Mucosa of gallbladder (tissue), 1 donor: ENCODE measurements at places on chromosomes 12 and 14.

DNA sequence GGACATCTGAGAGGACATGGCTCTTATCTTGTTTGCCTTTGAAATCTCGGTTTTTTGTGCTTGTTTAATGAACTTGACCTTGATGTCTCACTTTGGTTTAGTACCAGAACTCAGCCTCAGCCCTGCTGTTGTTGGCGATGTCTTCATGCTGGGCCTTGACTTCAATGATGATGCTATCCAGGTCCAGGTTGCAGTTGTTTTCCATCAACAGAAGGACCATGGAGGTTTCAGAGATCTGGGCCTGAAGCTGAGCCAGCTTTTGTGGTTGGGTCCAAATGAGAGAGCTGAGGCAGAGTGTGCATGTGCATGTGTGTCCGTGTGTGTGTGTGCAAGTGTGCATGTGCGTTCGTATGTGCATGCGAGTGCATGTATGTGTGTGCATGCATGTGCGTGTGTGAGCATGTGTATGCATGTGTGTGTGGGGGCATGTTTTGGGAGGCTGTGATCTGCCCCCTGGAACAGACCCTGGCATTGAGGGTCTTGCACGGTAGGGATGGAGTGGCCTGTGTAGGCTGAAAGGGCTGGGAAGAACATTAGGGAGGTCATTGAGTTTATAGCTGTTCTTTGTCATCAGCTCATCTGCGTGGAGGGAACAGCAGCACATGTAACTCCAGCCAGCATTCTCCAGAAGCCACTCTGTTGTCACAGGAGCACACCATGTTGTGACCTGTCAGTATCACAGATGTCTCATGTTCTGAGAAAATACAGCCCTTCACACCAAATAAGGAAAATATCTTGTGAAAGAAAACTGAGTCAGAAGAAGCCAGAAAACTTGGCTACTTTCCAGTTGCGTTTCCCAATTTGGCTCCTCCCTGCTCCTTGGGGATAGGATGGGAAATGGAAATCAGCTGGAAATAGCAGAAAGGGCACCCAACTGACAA is 10.0 kb upstream of the KRT82 start:
- DNase-seq, result peak; percentile 69

- DNase-seq, result peak; percentile 79
These were observed 6.9 kb downstream of the PABPN1 start for GRCh38 chr14:23327947-23328744.

DNA sequence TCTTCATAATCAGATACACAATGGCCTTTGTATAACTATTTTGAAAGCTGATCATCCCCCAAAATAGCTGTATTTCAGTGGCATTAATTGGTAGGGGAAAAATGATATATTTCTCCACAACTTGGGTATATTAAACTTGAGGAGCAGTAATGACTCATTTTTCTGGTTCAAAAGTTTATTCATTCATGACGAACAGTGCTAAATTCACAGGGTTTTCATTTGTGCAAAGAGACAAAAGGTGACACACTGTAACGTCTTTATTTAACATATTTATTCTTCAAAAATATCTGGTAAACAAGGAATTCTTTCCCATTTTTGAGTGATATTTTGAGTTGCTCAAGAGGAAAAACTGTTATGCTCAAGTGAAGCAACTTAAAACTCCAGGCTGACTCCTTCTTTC is 415.5 kb upstream of the SOX5 start:
- DNase-seq, result no peak

- DNase-seq, result peak; percentile 24
These were observed 133.1 kb downstream of the PRIMA1 start for GRCh38 chr14:93655078-93655750.

DNA sequence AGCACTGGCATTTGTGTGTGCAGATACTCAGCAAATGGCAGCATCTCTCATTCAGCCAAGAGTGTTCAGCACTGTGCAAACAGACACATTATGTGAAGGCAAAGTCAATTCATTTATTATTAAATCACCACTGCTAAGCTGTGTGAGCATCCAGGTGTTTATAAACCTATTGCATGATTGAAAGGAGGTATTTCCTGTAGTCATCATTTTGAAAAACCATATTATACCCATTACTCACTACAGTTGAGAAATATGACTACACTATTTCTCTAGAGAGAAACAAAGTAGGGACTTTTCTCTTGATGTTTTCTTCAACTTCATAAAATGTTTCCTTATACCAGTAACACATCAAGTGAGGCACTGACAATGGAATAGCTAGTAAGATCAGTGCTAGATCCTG is 13.7 kb downstream of the SPX start:
- DNase-seq, result no peak

GRCh38 chr12:117527479-117527855 is 166.0 kb upstream of the NOS1 start:
- no peak for DNase-seq

GRCh38 chr14:72947366-72948160 is 21.3 kb downstream of the DCAF4 start:
- no peak for DNase-seq

DNA sequence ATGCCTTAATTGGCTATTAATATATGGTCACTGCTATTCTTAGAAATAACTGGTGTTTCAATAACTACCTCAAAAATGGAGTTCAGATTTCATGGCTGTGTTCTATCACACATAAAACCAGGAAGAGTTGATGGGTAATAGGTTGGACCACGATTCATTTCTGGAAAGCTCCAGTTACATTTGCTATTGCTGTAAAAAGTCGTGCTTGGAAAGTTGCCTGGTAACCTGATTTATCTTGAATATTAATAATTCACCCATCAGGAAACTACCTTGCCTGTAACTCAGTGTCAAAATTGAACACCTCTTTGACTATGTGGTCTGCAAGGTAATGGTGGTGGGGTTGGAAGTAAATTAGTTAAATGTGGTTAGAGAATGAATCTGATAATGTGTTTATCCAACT is 104.7 kb upstream of the IFNG-AS1 start:
- peak; percentile 22 for DNase-seq

GRCh38 chr12:104991565-104992128 is 5.5 kb downstream of the NOPCHAP1 start:
- no peak for DNase-seq

- DNase-seq, result no peak
These were observed 85.1 kb upstream of the AMIGO2 start for GRCh38 chr12:47164724-47165439.

- DNase-seq, result no peak
These were observed 8.4 kb downstream of the GPRC5A start for GRCh38 chr12:12899530-12900380.

GRCh38 chr12:113142173-113142885 is 6.8 kb upstream of the RASAL1 start:
- peak; percentile 35 for DNase-seq

DNA sequence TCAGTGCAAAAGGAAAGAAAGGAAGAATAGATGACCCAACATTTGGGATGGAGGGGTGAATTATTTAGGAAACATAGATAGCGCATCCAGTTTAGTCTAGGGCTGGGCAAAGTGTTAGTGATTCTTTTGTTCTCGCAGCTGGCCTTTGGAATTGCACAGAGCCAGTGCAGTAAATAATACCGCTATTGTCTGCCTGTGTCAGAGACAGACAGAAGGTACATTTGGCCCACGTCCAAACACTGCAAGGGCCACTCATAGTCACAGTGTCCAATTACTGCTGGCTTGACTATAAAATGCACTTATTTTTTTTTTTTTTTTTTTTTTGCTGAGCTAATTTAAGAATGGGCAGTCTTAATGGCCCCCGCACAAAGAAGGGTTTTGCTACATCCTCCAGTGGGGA is 638.6 kb downstream of the BCL11B start:
- peak; percentile 42 for DNase-seq

- peak; percentile 30 for DNase-seq
These were observed 266.0 kb downstream of the FBXL14 start for GRCh38 chr12:1328391-1328790.

DNA sequence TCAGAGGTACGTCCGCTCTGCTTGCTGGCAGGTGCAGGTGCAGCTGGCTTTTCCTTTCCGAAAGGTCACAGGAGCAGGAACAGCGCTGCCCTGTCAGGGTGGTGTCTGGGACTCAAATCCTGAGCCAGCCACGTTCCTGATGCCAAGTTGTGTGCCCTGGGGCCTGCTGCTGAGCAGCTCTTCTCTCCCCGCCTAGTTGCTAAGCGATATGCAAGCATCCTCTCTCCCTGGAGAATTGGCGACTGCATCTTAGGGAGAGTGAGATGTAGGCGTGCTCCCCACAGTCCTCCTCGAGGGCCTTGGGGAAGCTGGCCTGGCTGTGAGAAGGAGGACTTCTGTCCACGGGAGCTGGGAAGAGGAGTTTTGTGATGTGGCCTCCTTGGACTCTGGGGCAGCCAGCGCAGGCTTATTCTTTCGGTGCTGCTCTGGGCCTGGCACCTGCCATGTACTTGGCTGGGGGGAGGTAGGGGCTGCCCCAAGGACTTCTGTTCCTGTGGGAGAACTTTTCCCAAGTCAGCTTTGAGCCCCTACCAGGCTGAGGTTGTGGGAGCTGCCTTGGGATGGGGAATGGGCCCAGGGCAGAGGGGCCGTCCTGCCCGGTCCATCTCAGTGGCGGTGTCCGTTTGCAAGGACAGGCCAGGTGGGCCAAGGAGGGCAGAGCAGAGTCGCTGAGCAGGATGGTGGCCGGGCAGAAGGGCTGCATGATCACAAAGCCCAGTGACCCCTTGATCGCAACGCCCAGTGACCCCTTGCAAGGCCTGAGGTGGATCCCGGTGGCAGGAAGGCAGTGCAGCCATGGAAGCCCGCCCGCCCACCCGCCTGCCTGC is 183.5 kb downstream of the ADGRD1 start:
- DNase-seq, result no peak

DNA sequence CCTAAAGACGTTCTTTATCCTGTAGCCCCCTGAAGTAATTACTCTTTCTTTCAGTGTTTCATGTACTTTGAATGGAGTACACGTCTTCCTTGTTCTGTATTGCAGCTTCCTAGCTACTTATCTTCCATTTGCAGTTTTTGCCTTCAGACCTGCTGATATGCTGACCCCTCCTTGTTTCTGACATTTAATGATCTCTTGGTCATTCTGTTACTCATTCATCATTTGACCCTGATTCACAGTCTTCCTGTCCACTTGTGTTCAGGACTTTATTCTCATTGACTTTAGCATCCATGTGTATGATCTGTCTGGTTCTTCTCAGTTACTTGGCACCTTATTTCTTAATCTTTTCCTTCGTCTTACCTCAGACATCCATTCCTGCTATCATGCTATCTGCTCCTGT is 22.2 kb downstream of the CPSF2 start:
- DNase-seq, result no peak

- DNase-seq, result no peak
These were observed 3.5 kb downstream of the TGM1 start for GRCh38 chr14:24259282-24260025.

- no peak for DNase-seq
These were observed 47.8 kb downstream of the LRCOL1 start for GRCh38 chr12:132562489-132563021.

GRCh38 chr12:124923905-124924734 is 9.7 kb upstream of the UBC start:
- no peak for DNase-seq

DNA sequence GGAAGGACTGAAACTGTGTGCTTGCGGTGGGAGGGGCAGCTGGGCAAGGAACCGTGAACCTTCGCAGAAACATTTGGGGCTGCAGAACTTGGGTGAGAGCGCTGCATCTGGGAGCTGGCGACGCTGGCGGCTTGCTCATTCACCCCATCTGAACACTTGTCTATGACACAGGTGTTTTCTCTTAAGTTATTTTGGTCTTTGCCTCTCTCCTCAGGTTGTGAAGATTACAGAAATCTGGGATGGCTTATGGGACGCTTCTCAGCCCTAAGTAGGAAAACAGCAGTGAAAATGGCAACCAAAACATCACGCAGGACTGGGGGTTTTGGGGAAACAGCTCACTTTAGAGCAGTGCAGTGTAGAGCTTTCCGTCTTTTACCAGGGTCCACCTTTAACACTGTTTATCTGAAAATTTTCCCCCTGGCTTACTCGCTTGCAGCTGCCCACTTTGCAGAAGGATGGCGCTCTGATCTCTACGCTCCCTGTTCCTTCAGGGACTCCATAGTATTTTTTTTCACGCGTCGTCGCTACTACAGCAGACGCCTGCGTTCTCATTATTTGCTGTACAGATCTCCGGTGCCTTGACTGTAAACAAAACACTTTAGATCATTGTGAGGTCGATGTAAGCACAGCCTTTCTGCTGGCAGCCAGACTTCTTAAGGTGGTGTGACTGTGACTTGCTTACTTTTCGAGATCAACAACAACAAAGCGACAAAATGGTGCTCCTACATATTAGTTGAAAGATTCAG is 2.7 kb upstream of the CDKN1B start:
- no peak for DNase-seq

- DNase-seq, result peak; percentile 93
These were observed 21.1 kb upstream of the LGALS3 start for GRCh38 chr14:55107766-55108554.

DNA sequence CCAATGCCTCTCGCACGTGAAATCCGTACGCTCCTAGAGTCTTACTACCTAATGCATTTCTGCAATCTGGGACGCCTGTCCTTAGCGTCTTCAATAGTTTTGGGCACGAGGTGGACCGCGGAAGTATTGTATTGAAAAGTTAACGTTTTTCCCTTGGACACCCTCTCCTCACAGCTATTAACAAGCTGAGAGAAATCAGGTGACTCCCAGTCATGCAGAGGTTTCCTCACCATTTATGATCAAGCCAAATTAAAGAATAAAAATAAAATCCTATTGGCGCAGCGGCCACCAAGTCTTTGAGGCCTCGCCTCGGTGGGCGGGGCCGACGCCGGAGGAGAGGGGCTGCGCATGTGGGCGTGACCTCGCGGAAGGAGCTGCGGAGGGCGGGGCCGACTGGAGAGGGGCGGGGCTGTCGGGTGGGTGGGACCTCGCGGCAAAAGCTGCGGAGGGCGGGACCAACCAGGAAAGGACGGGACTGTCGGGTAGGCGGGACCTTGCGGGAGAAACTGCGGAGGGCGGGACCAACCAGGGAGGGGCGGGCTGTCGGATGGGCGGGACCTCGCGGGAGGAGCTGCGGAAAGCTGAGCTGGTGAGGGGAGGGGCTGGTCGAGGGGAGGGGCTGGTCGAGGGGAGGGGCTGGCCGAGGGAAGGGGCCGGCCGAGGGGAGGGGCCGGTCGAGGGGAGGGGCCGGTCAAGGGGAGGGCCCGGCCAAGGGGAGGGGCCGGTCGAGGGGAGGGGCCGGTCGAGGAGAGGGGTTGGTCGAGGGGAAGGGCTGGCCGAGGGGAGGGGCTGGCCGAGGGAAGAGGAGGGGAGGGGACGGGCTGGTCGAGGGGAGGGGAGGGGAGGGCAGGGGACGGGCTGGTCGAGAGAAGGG is 1.1 kb upstream of the PPP2R5C start:
- peak; percentile 99 for DNase-seq

DNA sequence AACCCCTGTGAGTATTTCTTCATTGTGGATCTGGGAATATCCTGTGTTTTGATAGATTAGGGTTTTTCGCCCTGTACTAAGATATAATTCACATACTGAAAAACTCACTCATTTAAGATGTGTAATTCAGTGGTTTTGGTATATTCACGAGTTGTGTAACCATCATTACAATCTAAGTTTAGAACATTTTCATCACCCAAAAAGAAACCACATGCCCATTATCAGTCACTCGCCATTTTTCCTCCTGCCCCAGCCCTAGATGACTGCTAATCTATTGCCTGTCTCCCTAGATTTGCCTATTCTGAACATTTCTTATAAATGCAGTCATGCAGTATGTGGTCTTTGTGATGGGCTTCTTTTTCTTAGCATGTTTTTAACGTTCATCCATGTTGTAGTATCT is 67.9 kb upstream of the ATF1 start:
- no peak for DNase-seq

GRCh38 chr14:21275261-21275858 is 4.5 kb upstream of the RPGRIP1 start:
- DNase-seq, result no peak
